Neural crest cell (in vitro differentiated cells): ENCODE measurements at places on chromosomes 12 and 14.

GRCh38 chr12:80317899-80318298, 126.1 kb upstream of the PTPRQ start:
- DNase-seq: no peak

DNA sequence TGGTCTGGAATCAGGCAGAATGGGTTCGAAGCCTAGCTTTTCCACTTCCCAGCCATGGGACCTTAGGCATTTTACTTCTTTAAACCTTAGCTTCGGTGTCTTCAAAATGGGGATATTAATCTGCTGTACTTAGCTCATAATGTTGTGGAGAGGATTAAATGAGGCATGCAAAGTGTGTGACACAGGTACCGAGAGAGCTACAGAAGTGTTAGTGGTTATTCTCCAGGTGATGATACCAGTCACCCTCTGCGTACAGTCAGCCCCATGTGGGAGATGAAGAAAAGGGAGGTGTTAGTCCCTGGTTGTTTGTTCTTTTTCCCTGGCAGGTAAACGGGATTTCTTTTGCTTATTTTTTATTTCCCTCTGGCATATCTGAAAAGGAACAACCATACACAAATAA, 212.1 kb downstream of the PHLDA1 start:
- DNase-seq: no peak

DNA sequence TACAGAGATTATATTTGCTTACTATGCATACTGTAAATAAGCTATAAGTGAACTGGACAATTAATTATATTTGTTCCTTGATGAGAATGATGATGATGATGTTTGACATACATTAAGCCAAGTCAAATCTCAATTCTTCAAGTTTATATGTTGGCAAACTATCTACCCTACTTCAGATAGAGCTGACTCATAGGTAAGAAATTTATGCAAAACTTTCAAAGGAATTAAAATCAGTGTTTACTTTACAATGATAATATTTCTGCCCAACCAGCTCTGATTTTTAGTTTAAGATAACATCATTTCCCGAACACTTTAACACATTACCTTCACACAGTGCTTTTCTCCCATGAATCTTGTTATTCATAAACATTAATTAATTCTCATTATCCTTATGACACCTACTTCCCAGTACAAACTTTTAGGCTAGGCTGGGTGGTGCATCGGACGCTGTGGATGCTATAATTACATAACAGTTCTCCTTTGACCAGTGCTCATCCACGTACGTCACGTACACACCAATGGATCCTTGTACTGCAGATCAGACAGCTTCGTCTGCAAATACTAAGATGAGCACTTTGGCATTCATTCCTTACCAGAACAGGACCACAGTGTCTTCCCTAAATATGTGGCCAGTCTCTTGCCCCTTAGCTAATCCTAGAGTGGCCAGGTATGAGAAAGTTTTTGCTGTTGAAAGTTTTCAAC, 18.3 kb downstream of the BMP4 start:
- no peak for DNase-seq

- DNase-seq: no peak
Measured at GRCh38 chr12:12511895-12512711, 50.6 kb downstream of the DUSP16 start.

DNA sequence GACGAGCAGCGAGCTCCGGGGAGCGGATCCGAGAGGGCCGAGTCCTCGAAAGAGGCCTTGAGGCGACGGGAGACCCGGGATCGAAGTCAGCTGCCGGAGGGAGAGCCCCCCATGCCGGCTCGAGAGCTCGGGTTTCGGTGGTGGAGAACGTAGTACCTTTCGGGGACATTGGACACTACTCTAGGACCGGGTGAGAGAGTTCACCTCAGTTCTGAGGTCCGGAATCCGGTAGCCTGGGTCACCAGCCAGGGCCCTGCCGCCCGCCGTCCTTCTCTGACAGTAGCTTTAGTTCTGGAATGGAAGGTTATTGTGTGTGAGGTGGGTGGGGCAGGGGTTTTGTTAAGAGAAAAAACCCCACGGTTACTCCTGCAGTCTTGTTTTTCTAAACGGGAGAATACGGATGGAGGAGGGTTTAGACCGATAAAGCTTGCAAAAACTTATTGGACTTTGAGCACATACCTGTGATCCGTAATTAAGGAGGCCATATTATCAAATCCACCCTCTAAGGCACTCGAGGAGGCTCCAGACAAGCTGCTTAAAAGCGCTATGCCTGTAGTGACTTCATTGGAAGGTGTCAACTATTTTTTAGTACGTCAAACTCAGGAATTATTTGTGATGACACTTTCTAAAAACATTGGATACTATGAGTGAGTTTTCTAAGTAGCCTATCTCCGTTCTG, 765 bp downstream of the SCYL2 start:
- DNase-seq: no peak

GRCh38 chr14:61670576-61670975, 24.7 kb upstream of the HIF1A start:
- DNase-seq: no peak

DNA sequence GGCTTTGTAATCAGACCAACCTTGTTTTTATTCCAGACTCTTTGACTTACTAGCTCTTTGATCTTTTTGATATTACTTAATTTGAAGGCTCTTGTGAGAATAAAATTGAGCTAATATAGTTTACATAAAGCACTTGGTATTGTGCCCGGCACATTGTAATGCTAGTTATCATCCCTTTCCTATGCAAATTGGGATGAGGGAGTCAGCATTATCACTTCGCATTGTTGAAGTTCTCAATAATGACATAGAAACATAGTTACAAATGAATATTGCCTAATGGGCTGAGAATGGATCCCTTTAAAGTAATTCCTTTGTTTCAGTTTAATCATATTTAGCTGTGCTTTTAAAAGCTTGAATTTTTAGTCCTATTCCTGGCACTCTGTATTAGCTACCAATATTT, 36.6 kb downstream of the SUPT16H start:
- no peak for DNase-seq

DNA sequence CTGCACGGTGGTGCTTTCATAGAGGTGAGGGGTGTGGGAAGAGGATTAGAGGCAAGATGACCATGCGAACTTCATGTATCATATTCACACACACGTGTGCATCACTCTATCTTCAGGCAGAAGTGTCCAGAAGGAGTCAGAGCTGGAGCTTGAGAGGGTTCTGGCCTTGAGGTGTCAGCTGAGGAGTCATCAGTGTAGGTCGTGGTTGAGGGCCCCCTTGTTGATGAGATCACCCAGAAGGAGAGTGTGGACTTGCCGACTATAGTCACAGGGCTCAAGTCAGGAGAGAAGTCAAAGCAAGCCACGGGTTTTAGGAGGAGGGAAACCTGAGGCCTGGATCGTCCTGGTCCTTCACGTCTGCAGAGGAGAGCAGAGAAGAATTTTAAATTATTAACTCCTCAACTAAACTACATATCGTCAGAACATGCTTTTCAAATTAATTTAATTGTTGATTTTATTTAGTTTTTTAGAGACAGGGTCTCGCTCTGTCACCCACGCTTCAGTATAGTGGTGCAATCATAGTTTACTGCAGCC, 25.4 kb downstream of the EML1 start:
- no peak for DNase-seq
